ENCODE measurements at places on chromosomes 6 and 20. TPM values are rescaled to one million over a fixed set of nuclear protein-coding genes. Genes with fewer than 3 reads are reported as not detected.

DNA sequence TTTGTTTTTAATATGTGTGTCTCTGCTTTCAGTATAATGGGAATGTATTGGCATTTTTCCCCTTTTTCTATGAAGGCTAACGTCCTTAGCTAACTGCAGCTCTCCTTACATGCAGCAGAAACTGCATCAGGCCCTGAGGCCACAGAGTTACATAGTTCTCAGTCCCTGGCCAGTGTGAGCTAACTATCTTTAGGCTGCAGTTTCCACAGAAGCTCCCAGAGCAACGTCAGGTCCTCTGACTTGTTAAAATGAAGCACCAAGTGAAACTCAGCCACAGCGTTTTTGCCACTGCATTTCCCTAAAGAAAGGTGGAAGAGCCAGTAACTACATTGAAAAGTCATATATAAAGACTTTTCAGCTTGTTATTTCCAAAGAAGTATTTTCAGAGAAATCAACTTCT, 244.7 kb downstream of the CBLN4 start:
- no peaks in the 10 kb centered on the region for H3K36me3 ChIP-seq
- no peak overlapping the region for H3K27ac ChIP-seq
- H3K27me3 ChIP-seq = no peaks in the 10 kb centered on the region
- no peak overlapping the region for H3K4me3 ChIP-seq

GRCh38 chr6:82118150-82118562, 129.4 kb downstream of the IBTK start:
- H3K27ac ChIP-seq = no peak overlapping the region
- H3K27me3 ChIP-seq = no peaks in the 10 kb centered on the region
- DNase-seq = no peak
- no peaks in the 10 kb centered on the region for H3K36me3 ChIP-seq
- H3K4me1 ChIP-seq = no peaks in the 10 kb centered on the region
- no peak overlapping the region for H3K4me3 ChIP-seq

Gene GGTLC1
- not detected for total RNA-seq

Gene MCHR2
- total RNA-seq = not detected

DNA sequence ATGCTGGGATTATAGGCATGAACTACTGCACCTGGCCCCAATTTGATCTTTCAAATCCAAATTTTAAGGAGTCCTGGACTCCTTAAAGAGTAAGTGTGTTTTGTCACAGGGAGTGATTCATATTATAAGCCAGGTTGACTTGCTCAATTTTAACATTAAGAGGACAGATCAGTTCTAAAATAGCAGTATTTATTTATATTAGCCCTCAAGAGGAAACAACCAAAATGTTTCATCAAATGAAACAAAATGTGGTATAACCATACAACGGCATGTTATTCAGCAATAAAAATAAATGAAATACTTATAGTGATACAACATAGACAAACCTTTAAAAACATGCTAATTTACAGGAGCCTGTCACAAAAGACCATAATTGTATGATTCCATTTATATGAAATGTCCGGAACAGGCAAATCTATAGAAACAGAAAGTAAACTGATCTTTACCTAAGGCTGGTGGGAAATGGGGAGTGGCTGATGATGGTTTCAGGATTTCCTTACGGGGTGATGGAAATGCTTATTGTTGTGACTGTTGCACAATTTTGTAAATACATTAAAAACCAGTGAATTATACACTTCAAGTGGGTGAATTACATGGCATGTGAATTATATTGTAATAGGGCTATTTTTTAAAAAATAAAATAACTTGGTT, 637.4 kb downstream of the MMUT start:
- H3K36me3 ChIP-seq = no peaks in the 10 kb centered on the region
- H3K4me1 ChIP-seq = no peaks in the 10 kb centered on the region
- no peaks in the 10 kb centered on the region for H3K27me3 ChIP-seq

Gene ENPP5
- 2.3 TPM for total RNA-seq

Gene TSHZ2
- 33.7 TPM for total RNA-seq

Gene CALHM4
- total RNA-seq = not detected

DNA sequence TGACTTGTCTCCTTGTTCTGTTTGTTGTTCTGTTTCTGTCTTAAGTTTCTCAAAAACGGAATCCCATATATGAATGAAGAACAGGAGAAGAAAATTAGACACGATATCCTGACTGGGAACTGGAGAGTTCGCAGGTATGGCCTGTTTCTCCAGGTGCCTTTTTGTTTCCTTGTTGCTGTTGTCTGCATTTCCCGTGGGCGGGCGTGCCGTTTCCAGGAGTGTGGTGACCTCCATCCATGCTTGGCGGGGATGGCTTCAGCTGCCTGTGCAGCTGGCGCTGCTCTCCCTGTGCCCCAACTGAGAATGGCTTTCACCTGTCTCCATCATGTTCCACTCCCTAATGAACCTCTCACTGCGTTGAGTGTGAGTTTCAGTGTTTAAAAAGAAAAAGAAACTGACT, 4.4 kb downstream of the PNLDC1 start:
- no peak overlapping the region for H3K27ac ChIP-seq
- H3K4me3 ChIP-seq = no peak overlapping the region
- no peaks in the 10 kb centered on the region for H3K27me3 ChIP-seq
- H3K36me3 ChIP-seq = peaks cover 19% of the 10 kb centered on the region
- H3K4me1 ChIP-seq = no peaks in the 10 kb centered on the region
- no peak for DNase-seq

DNA sequence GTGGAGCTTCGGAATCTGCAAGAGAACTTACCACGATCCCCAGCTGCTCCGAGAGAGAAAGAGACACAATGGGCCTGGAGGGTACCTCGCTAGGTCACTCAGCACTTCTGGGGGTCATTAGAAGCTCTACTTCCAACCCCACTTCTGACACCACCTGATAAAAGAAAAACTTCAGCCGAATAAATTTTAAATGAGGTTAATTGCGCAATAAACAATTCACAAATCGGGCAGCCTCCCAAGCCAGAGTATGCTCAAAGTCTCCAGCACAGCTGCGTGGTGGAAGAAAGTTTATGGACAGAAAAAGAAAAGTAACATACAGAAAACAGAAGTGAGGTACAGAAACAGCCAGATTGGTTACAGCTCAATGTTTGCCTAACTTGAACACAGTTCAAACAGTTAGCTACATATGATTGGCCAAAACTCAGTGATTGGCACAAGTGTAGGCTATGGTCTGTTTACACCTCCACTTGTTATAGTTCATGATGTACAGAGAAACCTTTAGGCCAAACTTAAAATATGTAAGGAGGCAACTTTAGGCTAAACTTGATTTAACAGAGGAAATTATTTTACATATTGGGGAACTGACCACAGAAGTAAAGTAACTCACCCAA, 52.6 kb downstream of the COL11A2 start:
- H3K27ac ChIP-seq = no peak overlapping the region
- no peaks in the 10 kb centered on the region for H3K27me3 ChIP-seq
- no peak for DNase-seq
- H3K4me1 ChIP-seq = no peaks in the 10 kb centered on the region
- H3K4me3 ChIP-seq = no peak overlapping the region

DNA sequence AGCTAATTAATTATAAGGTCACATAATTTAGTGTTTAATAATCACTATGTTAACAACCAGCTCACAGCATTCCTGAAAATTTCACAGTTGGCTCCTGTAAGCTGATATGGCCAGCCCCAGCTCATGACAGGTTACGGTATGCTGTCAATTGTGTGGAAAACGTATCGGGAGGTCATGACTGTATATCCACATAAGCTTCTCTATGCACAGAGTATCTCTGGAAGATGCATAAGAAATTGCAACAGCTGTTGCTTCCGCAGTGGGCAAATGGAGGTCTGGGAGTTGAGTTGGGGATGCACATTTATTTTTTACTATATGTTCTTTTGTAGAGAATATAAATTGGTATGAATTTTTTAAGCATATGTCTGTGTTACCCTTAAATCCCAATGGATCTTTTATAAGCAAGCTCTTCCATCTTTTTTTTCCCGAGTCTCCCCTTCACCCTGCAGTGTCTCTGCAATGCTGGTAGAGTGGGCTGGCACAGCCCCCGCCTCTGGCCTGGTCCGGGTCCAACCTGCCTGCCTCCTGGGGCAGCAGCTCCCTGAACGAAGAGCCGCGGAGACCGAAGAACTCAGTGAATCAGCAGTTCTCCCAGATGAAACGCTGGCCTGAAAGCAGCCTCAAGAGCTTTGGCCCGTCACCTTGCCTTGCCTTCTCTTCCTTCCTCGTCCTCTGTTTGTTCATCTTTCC, 139.9 kb upstream of the CDYL start:
- H3K4me3 ChIP-seq = no peak overlapping the region
- H3K36me3 ChIP-seq = no peaks in the 10 kb centered on the region
- no peak overlapping the region for H3K27ac ChIP-seq
- H3K4me1 ChIP-seq = no peaks in the 10 kb centered on the region
- no peaks in the 10 kb centered on the region for H3K27me3 ChIP-seq
- DNase-seq = no peak

- H3K36me3 ChIP-seq = no peaks in the 10 kb centered on the region
- peak; percentile 23 for DNase-seq
- no peaks in the 10 kb centered on the region for H3K4me1 ChIP-seq
- H3K27ac ChIP-seq = no peak overlapping the region
- H3K27me3 ChIP-seq = no peaks in the 10 kb centered on the region
Observed at GRCh38 chr6:1575210-1576041, 34.3 kb upstream of the FOXC1 start.

DNA sequence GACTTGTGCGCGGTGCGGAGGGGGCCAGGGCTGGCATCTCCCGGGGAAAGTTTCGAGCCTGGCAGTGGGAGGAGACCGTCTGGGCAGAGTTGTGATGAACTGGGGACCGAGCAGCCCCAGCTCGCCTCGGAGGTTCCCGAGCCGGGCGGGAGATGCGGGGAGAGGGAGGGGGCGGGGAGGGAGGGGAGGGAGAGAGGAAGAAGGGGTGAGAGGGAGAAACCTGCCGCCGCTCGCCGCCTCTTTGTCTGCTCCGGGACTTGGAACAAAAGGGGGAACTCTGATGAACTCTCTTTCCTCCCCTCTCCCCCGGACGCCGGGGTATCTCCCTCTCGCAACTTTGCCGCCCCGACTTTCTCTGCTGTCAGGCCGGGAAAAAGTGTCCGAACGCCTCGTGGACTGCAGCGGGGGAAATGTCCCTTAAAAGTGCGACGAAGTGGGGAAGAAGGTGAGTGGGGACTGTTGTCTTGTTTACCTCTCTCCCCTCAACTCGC, 72.7 kb downstream of the SOX4 start:
- no peak for DNase-seq
- peak overlapping the region; percentile 68 for H3K27ac ChIP-seq
- H3K27me3 ChIP-seq = peaks cover 29% of the 10 kb centered on the region
- peaks cover 4% of the 10 kb centered on the region for H3K4me1 ChIP-seq
- no peaks in the 10 kb centered on the region for H3K36me3 ChIP-seq

Gene LRP11
- total RNA-seq = 41.8 TPM

DNA sequence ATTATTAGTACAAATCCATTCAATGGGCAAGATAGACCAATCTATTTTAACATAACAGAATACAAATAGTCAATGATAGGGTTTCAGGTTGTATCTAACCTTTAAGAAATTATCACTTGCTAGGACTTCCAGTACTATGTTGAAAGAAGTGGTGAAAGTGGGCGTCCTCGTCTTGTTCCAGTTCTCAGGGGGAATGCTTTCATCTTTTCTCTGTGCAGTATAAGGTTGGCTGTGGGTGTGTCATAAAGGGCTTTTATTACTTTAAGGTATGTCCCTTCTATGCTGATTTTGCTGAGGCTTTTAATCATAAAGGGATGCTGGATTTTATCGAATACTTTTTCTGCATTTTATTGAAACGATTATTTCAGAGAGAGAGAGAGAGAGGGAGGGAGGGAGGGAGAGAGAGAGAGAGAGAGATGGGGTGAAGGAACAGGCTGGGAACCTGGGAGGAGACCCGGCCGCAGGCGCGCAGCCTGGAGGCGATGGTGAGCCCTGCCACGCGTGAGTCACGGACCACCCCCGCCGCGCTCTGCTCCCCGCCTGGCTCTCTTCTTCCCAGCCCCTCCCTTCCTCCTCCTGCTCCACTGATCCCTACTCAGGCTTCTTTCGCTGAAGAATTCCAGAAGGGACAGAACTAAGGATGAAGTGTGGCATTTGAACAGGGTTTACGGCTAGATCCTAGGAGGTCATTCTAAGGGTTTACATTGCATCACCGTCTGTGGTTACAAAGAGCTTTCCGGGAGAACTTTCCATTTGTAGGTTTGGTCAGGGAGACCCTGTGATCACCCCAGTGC, 45.5 kb upstream of the HLA-E start:
- no peak overlapping the region for H3K4me3 ChIP-seq
- no peaks in the 10 kb centered on the region for H3K36me3 ChIP-seq
- no peaks in the 10 kb centered on the region for H3K4me1 ChIP-seq
- no peak overlapping the region for H3K27ac ChIP-seq
- no peak for DNase-seq

GRCh38 chr6:10099529-10100140, 315.2 kb downstream of the TFAP2A start:
- H3K4me3 ChIP-seq = no peak overlapping the region
- DNase-seq = no peak
- no peaks in the 10 kb centered on the region for H3K4me1 ChIP-seq
- no peak overlapping the region for H3K27ac ChIP-seq
- H3K27me3 ChIP-seq = no peaks in the 10 kb centered on the region

Gene PRDM1
- total RNA-seq = 17.3 TPM

DNA sequence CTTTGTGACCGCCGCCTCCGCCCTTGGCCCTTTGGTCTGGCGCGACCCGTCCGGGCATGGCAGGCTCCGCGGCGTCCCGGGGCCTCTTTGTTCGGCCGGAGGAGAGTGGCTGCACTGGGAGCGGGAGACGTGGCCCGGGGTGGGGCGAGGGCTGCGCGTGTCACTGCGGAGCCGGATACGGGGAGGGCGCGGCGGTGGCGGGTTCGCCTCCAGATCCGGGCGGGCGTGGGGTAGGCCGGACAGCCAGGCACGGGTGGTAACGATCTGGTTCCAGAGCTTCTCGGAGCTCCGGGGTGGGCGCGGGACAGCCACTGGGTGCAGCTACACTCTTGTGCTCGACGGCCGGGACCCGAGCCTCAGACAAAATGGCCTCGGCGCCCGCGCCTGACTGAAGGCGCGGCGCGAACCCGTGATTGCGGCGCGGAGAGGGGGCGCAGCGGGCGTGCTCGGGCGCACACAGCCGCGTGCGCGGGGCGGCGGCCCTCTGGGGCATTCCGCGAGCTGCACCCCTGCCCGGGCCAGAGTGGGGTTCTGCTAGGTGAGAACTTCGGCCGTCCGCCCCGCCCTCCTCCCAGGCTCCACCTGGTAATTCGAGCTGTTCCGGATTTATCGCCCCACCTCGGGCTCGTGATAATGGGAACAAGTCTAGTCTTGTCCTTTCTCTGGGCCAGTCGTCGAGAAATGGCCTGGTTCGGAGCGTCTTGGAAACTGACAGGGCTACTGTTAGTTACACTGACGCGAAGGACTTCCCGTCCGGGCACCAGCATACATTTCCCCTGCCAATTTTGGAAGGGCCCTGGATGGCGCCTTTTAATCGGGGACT, 1.0 kb downstream of the LOC128125822 start:
- peak; percentile 78 for DNase-seq
- H3K27ac ChIP-seq = peak overlapping the region; percentile 100
- H3K4me3 ChIP-seq = peak overlapping the region; percentile 94
- no peaks in the 10 kb centered on the region for H3K4me1 ChIP-seq

Gene PTK6
- 0.21 TPM for total RNA-seq

All from tibial nerve (tissue), 4 donors.